ENCODE measurements at places on chromosomes 6 and 20.

- DNase-seq: no peak
These were observed 66.4 kb downstream of the OLIG3 start for GRCh38 chr6:137427656-137428290.

DNA sequence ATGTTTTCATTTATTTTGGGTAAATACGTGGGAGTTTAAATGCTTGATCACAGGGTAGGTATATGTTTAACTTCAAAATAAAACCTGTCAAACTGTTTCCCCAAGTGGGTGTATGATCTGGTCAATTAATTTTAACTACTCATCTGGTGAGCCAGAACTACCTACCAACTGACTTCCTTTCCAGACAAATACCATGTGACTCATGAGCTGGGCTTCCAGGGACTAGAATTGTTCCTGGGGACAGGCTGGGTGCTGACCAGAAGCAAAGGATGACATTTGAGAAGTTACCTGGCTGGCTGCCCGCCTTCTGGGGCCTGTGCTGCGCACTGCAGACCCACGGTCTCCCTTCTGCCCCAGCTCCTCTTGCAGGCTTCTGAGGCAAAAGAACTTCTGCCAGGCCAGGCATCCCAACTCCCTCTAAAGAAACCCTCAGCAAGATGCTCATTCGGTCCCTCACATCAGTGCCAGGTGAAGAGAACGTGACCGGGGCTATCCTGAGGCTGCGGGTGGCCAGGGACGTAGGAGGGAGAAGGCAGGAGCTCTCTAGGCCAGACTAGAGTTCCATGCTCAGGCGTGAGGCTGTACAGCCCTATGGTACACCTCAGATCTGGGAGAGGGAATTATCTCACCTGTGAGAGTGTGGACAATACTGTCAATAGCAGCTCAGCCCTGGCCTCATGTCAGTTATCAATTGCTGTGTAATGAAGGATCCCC, 103.6 kb downstream of the JPH2 start:
- no peak for DNase-seq

DNA sequence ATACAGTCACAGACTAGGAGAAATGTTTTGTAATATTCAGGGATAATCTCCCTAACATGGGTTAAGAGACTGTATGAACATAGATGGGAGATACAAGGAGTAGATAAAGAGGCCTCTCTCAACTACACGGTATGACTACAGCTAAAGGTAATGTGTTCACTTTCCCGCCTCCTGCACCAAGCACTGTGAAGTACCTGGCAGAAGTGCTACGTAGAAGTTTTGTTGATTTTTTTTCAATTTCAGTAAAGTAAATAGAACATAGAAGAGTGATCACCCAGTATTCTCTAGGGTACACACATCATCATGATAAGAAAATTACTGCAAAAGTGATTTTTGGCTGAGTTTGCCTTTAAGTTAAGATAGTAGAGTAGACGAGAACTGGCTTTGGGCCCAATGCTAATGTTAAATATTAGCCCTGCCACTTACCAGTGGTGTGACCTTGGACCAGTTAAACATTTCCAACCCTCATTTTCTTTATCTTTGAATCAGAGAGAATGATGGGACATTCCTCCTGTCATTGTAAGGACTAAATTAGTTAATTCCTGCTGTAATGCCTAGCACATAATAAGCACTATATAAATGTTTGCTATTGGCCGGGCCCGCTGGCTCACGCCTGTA, 183.6 kb downstream of the COL9A1 start:
- DNase-seq: no peak

DNA sequence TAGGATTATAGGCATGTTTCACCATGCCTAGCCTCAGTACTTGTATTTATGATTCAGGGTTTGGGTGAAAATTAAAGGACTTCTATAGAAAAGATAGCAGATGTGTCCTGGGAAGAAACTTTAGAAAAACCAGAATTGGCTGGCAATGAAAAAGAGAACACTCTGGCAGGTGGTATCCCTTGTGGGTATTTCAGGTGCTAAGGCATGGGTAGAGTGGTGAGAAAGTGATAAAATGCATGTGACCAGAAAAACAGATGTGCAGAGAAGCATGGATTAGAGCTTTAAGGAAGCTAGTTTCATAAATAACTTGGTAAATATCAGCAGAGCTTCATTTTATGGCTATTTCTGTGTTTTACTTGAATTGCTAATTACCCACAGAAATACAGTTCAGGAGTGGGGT, 622.2 kb downstream of the DOK5 start:
- DNase-seq: no peak

DNA sequence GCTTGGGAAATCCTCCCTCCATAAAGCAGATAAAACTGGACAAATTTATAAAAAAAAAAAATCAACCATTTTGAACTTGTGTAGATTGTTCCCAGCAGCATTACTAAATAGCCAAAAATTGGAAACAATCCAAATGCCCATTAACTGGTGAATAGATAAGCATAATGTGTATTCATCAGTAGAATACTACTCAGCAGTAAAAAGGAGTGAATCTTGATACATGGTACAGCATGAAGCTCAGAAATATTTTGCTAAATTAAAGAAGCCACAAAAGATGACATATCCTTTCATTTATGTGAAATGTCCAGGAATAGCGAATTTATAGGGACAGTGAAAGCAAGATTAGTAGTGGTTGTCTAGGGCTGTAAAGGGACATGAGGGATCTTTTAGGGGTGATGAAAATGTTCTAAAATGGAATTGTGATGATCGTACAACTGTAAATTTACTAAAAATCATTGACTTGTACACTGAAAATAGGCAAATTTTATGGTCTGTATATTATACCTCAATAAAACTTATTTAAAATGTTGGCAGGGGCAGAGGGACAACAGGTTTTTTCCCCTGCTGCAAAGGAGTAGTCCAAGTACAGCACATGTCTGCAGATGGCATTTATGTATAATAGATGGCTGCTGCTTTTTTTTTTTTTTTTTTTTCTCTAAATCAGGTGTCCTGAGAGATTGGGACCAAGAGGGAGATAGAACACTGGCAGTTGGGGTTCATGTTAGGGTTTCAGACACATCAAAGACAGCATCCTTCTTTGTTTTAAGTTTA, 59.5 kb downstream of the CBFA2T2 start:
- no peak for DNase-seq

- DNase-seq: no peak
These were observed 67.1 kb upstream of the MYLIP start for GRCh38 chr6:16061818-16062217.

DNA sequence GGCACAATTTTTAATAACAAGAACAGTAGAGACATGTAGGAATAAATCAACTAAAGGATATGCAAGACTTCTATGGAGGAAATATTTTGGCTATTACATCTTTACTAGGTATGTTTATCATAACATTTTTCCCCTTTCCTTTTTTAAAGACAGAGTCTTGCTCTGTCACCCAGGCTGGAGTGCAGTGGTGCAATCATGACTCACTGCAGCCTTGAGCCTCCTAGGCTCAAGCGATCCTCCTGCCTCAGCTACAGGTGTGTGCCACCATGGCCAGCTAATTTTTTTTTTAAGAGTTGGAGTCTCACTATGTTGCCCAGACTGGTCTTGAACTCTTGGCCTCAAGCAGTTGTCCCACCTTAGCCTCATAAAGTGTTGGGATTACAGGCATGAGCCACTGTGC, 37.0 kb downstream of the AKAP7 start:
- DNase-seq: no peak

GRCh38 chr6:148501178-148501590, 158.5 kb downstream of the SASH1 start:
- DNase-seq: no peak

DNA sequence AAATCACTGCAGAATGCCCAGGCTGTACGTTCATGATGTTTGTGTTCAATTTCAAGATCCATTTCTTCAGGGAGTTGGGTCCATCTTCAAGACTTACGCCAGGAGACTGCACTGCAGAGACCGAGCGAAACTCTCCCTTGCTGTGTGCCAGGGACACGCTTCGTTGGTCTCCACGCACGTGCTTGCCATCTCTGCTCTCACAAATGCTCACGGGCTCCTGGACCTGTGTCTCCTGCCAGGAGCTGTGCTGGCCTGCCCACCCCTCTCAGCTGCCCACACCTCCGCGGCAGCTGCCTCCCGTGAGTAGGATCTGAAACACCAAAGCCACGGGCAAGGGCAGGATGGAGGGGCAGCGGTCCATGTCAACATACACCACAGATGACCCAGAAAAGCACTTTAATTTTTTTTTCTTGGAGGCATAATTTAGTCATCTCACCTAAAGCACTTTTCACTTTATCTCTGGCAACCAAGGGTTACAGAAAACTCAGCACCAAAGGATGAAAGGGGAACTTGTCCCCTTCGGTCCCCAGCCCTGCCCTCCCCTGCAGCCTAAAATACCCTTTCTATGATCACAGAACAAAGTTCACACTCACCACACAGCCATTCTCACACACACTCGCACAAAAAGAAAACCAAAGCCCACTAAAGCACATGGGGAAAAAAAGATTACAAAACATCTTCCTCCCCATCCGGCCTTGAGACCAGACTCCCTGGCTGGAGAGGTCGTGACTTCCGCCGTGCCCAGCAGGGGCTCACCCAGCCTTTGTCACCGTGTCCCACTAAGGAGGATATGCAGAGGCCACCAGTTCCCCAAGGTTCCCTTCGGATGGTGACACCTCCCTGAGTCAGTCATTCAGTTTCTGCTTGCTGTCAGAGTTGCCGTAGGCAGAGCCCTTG, 137.9 kb downstream of the AGPAT4 start:
- DNase-seq: no peak

DNA sequence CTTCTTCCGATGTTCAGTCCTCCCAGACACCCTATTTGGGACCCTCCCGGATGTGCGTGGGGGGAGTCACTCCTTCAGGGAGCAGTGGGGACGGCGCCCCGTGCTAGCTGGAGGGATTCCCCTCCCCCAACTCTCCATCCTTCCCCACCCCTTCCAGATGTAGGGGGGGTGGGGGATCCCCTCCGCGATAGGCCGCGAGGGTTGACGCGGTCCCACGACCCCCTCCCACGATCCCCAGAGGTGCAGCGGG, 548 bp downstream of the GNL1 start:
- no peak for DNase-seq

DNA sequence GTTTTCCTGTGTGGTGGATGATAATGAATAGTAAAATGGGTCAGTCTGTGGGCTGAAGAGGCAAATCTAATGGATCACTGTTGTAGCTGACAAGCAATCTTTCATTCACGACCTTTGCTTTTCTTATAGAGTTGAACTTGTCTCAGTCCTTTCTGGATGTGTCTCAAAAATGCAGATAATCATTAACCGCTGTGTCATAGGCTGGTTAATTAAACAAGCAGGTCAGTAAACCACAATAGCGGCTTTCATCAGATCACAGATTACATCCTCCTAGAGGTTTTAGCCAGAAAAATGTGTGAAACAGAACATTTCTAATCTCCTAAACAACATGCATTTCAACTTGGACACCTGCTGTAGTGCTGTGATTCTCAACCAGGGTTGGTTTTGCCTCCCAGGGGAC, 2.5 kb upstream of the METTL24 start:
- DNase-seq: no peak

DNA sequence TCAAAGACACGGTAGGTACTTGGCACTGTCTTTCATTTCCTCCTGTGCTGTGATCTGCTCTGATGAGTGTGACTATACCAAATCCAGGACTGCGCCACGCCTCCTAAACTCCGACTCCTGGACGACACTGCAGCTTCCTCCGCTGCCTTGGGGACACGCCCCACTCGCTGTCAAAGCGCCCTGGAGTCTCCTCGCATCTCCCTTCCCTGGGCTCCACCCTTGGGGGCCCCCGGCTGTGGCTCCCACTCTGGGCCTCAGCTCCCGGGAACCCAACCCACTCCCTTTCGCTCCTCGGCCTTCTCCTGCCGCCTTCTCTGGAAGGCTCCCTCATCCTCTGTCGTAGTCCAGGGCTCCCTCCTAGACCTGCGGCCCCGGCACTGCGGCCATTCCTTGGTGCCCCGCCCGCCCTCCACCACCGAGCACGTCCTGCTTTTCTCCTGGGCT, 61.2 kb downstream of the RSPH3 start:
- peak; percentile 28 for DNase-seq

DNA sequence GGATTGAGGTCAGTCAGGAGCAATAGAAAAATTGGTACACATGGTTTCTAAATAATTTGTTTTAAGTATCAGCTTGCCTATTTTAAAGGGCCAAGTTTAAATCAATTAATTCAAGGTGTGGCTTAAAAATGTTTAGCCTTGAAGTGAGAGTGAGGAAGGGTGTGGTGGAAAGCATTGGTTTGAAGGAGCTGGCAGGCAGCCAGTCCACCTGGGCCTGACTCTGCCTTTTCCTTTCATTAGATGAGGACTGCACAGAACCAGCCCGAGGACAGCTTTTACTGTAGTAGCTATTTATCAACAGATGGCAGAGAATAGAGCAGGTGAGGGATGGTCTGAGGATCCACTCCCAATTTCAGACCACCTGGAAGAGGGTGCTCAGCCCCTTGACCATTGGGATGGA, 42.4 kb downstream of the DHX35 start:
- DNase-seq: peak; percentile 18

DNA sequence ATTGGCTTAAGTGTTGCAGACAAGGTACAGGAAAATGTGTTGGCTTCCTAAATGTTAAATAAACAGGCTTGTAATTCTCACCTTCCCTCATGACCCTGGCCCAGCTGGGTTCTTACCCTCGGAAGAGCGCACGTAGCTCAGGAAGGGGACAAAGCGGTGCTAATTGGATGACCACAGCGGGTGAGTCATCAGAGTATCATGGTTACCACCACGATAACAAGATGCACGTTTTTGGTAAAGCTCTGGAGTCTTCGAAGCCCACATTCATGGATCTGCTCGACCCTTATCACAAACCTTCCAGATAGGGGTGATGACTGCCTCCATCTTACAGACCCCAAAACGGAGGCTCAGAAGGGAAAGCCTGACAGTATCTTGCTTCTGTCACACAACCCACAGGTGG, 32.8 kb downstream of the APCDD1L start:
- no peak for DNase-seq

DNA sequence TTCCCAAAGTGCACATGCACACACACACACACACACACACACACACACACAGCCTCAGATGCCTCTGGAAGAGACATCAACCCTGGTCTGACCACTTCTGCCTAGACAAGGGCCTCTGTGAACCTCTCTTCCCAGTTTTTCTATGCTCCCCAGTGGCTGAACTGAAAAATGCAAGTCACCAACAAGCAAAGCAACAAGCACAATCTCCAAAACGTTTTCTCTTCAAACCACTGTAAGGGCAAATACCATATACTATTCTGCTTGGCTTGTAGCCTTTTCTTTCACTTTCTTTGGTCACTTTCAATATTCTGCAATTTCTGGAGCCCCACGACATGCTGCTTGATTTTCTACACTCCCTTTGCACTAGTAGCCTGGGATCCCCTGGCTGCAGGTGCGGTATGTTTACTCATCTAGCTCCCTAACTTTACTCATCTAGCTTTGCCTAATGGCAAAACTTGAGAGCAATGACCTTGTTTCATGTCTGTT, 121.4 kb upstream of the DST start:
- no peak for DNase-seq

DNA sequence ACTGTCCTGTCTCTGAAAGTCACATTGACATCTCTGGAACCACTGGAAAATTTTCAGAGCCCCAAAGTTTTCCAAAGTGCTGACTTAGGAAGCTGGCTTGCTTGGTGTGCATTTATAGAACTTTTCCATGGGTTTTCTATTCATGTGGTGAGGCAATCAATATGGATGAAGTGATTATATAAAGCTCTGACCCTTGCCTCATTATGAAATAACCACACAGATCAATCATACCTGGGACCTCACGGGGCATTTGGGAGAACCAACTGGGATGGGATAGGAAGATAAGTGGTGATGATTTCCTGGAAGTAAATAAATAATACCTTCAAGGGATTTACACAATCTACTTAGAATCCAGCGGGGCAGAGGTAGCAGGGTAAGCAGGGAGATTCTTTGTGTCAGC, 22.9 kb upstream of the SIM1 start:
- DNase-seq: no peak

- peak; percentile 44 for DNase-seq
These were observed 36.2 kb upstream of the CCDC167 start for GRCh38 chr6:37535759-37536490.

All from stimulated activated CD4-positive, alpha-beta T cell treated with anti-CD3 and anti-CD28 coated beads, Interleukin-4, amount 100 ng/mL, for 1 hour (primary cell).